RCC 7860 (cell line): ENCODE measurements at places on chromosomes 13 and 19.

DNA sequence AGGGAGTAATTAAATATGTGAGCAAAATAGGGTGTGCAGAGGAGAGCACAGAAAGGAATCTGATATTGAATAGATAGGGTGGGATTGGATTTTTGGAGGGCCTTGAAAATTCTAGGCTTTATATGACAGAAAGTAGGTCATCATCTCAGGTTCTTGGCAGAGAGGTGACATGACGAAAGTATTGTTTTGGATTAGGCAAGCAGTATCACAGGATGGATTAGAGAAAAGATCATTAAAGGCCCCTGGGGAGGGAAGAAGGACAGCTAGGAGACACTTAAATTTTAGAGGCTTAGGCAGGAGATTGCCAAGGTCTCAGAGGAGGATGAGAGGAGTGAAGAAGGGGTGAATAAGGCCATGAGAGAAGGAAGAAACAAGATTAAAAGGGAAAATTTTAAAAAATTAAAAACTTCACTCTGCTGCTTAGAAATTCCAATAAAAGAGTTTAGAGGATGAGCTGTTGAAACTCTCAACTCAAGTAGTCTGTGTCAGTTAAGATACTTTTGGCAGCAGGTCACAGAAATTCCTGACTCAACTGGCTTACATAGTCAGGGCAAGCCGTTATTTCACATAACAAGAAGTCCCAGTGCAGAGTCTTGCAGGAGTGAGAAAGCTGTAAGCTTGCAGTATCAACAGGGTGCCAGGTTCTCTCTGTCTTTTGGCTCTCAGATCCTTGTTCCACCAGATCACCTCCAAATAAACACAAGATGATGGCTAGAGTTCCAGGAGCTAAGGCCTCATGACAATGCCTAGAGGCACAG is 8.8 kb downstream of the GPC6 start:
- DNase-seq: no peak

DNA sequence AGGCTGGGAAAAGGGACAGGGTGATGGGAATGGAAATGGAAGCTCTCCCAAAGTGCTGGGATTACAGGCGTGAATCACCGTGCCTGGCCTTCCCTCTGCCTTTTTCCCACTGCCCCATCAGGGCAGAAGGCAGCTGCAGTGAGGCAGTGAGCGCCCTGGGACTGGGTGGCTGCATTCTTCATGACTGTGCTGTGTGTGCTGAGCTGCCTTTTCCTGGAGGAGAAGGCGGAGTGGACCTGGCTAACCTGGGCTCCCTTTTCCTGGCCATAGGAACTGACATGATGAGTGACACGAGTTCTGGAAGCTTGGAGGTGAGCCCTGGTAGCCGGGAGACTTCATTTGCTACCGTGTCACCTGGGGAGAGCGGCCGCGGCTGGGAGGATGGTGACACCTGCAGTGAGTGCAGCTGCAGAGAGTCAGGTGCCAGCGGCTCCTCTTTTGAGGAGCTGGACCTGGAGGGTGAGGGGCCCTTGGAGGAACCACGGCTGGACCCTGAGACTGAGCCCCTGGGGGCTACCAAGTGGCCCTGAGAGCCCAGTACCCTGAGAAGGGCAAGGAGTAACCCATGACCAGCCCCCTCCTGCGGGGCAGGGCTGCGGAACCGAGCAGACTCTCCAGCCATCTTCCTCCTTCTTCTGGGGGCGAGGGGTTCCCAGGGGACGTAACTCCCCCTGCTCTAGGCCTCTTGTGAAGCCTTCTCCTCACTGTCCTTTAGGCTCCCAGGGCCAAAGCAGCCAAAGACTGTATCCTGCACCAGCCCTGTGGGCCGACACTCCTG is 26.3 kb upstream of the ZNF492 start:
- no peak for DNase-seq

DNA sequence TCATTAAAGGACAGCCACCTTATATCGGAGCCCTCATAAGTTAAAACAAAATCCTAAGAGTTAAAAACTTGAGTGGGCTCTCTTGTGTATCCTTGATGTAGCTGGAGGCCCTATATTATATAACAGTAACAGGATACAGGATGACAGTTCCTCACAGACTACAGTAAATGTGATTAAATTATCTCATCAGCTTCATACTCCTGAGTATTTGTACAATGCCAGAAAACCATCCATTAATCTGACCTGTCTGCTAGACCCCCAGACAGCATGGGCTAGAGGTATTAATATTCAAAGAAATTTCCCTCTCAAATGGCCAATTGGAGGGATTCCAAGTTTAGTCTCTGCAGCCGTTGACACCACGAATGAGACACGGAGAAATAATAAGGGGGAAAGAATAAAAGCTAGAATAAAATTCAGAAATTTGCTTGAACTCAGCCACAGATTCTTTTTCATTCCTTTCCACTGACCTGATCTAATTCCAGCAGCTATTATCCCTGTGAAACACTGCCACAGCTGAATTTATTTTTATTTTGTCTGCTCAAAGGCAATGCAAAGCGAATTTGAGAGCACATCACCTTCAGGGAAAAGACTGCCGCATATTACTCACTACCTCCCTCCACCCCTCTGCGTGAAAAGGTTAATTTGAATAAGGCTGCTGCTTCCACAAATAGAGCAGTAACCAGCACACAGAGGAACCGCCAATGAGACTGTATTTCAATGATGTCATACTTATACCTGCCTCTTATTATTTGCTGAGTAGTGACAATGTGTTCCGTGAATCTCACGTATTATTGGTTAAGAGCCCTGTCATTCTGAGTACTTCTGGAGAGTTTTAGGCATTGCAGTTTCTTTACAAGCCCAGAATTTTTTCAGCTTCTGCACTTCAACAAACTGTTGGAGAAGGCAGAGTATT is 155.9 kb upstream of the KLF12 start:
- DNase-seq: peak; percentile 56

- DNase-seq: no peak
Observed at GRCh38 chr13:43786766-43787517, at the start of gene ENOX1. ENOX1 (minus strand) TSS chr13:43786972.

DNA sequence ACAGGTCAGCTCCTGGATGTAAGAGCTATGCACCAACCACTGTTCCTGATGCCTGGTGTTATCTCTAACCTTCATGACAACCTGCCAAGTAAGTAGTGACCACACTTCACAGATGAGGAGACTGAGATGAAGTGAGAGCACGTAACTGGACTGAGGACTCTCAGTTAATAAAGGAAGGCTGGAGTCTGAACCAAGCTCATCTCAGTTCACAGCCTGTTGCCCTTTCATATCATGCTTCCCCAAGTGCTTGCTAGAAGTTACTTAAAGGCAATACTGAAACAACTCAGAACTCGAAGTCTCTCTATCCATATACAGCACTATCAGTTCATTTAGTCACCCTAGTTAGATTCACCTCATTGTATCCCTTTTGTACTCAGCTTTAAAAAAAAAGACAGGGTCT is 119.7 kb downstream of the ABCC4 start:
- DNase-seq: no peak

- DNase-seq: no peak
Observed at GRCh38 chr19:18419699-18420460, 682 bp downstream of the SSBP4 start.

DNA sequence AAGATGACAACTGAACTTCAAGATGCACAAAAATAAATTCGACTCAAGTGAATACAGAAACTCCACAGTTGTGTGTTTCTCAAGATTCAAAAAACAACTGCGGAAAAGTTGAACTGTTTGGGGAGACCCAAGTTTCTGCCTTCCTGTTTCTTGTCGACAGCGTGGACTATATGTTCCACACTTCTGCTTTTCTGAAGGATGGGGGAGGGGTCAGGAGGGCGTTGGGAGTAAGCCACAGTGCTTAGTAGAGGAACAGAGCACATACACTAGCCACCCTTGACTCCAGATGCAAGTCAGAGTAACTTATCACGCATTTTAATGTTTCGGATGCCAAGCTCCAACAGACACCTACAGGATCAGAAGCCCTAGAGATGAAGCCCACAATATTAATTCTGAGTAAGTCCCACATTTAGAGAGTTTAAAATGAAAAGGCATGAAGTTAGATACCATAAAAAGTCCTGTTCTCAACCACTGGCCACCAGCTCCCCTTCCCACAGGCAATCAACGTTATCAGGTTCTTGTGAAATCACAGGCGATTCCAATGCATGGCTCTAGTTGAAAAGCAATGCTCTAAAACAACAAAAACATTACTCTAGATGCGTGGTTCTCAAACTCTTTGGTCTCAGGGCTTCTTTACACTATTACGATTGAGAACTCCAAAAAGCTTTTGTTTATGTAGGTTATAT is 4.2 kb downstream of the TUBGCP3 start:
- no peak for DNase-seq

GRCh38 chr13:90415902-90416301 is 931.6 kb upstream of the MIR17HG start:
- no peak for DNase-seq

DNA sequence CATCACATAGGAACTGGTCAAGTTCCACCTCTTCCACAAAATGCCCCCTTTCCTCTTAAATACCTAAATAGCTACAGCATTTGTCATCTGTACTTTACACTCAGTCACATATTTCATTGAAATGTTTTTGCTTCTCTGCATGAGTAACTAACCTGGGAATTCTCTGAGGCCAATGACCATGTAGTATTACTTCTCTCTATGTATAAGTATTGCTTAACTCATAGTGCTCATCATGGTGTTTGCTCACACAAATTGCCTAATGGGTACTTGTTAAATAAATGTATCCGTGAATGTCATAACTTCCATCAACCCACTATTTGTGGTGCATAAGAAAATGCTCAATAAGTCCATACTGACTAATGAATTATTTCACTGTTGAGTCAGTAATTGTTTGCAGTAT is 115.5 kb downstream of the FGF14 start:
- peak; percentile 17 for DNase-seq

DNA sequence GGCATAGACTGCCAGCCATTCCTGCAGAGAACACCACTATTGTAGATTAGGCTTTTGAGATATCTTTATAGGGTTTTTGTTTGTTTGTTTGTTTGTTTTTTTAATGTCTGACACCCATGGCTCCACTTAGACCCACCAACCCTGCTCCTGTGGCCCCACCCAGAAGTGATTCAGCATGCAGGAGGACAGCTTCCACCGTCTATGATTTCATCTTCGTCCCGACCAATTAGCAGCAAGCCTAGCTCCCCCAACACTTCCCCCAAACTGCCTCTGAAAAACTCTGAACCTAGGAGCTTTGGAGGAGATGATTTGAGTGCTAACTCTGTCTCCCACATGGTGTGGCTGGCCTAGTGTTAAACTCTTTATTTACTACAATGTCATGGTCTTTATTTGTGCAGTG is 108.3 kb upstream of the RXFP2 start:
- DNase-seq: no peak

- DNase-seq: no peak
Observed at GRCh38 chr19:36482876-36483275, 6.5 kb downstream of the ZNF566 start.

DNA sequence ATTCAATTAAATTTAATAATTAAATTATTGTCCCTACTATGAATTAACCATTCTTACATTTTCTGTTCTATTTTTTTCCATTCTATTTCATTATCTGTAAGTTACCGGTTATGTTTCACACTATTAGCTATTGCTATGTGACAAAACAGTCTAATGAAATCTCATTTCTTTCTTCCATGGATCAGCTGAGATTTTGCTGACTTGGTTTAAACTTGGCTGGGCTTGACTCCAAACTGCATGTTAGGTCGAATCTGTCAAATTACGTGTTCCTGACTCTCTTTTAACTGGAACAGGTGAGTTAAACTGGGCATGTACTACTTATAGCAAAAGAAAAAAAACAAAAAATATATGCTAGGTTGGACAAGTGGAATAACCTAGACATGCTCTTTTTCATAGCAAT is 1464.4 kb downstream of the OLFM4 start:
- no peak for DNase-seq

DNA sequence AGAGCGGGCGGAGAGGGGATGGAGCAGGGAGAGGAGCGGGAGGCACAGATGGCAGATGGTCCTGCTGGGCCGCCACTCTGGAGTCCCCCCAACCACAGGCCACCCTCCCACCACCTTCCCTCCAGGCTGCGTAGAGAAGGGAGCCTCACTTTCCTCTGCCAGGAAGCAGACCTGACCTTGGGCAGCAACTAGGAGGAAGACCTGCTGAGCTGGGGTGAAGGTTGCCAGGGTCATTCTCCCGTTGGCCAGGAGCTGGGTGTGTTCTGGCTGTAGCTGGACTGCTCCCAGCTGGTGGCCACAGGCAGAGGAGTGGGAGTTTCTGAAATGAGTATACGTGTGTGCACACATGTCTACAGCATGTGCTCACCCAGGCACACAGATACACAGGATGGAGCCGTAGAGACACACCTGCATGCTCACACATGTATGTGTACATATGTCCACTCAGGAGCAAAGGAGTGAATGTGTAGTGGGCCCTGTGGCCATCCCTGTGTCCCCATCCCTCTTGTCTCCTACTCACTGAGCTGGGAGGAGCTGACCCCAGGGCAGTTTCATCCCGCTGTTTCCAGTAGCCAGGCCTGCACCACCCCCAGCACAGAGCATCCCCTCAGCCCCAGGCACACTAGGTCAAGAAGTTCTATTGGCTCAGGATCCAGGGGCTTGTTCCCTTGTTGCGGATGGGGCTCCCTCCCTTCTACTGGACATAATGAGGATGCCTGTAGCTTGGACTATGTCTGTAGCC is 53.0 kb downstream of the CHST8 start:
- no peak for DNase-seq

- no peak for DNase-seq
Observed at GRCh38 chr13:111597618-111598017, 277.2 kb downstream of the TEX29 start.

DNA sequence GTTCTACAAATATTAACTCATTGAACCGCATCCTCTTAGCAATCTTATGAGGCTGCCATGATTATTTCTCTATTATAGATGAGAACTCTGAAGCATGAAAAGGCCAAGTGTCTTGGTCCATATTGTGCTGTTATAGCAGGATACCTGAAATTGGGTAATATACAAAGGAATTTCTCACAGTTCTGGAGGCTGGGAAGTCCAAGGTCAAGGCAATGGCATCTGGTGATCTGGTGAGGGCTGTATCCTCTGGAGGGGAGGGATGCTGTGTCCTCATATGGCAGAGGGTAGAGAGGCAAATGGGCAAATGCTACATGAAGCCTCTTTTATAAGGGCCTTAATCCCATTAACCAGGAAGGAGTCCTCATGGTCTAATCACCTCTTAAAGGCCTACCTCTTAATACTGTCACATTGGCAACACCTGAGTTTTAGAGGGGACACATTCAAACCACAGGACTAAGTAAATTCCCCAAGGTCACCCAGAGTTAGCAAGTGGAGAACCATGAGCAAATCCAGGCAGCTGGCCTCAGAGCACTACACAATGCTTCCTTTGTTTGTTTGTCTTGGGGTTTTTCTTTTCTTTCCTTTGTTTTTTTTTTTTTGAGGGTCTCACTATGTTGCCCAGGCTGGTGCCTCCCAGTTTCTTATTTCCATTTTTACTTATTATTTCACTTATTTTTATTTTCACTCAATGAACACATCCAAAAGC is 55.9 kb upstream of the LATS2 start:
- DNase-seq: no peak

GRCh38 chr13:90918536-90918935 is 429.0 kb upstream of the MIR17HG start:
- peak; percentile 43 for DNase-seq
